ENCODE measurements at places on chromosomes 6 and 20.
A peak's percentile ranks its signal among the peaks of the same experiment; 100 is the strongest.

DNA sequence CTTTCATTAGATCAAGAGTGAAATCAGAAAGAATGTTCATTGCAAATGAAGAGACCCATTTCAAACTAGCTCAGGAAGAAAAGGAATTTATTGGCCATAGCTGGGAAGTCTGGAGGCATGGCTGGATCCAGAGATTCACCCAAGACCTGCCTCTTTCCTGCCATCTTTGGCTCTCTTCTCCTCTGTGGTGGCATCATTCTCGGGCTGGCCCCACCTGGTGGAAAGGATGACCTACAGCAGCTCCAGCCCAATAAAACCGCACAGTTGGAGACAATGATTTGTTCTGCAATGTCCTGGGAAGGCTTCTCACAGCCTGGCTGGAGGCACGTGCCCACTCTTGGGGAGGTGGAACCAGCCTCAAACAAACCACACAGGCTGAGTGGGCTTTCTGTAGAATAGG is 18.1 kb upstream of the FERMT1 start:
- no peak for DNase-seq

DNA sequence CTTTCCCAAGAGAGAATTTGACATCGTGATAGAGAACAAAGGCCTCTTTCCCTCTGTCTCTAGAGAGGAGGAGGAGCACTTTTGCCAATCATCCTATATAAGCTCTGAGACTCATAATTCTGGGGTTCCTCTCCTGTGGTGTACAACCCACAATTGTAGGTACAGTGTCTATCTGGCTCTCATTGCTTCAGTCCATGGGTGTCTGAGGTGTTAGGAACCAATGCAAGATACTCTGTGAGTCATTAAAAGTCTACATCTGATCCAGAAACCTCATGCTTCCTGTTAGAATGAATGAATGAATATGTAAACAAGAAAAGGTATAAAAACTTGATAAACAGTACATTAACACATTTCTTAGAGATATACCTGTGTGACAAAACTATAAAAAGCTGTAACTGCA is 356.7 kb downstream of the QKI start:
- no peak for DNase-seq

DNA sequence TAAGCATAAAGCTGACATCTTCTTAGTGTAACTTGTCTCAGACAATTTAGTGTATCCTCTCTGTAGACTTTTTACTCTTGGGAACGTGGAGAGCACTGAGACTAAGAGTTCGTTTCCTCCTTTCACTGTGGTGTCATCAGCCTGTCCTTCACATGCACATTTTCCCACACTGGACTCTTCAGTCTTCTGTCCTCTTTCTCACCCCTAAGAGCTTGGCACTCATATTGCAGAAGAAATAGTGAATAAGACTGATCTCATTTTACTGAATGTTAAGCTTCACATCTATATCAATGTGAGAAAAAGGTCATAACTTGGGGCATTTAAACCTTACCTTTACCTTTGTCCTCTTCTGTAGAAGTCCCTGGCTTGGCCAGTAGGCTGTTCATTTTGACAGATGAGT is 25.6 kb downstream of the FUCA2 start:
- no peak for DNase-seq

DNA sequence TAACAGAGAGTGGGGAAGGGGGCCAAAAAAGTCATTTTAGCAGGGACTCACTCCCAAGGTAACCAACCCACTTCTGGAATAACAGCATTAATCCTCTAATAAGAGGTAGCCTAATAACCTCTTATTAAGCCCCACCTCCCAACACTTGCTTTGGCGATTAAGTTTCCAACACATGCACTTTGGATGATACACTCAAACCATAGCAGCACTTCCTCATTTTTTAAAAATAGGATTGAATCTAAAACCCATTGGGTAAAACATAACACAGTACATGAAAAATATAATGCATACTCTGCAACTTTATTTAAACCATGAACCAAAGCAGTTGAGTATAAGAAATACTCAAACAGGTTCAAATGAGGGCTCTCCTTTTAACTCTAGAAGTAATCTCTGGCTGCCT is 318.3 kb downstream of the HACE1 start:
- no peak for DNase-seq

DNA sequence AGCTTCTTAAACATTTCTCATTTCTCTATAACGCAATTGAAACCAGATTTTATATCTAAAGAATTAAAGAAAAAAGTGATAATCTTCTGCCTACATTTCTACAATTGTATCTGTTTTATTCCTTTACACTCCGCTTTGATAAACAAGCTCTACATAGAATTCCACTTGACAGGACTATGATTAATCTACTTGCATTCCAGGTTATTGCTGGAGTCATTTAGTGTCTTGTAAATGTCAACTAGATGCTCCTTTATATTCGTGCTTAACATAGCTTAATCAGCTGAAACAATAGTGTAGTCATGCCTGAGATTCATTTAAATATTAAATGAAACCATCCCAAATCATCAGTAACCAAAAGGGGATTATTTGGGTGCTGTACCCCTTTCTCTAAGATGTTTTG is 284.0 kb downstream of the TRDN start:
- DNase-seq, result no peak

GRCh38 chr6:44342489-44342888 is at the start of gene SPATS1:
TSS of gene SPATS1 (plus strand) at chr6:44342650. CDS start at chr6:44343096, 446 bp downstream.
- DNase-seq, result no peak

- no peak for DNase-seq
Observed at GRCh38 chr6:88662163-88662580, 301.2 kb downstream of the RNGTT start.

DNA sequence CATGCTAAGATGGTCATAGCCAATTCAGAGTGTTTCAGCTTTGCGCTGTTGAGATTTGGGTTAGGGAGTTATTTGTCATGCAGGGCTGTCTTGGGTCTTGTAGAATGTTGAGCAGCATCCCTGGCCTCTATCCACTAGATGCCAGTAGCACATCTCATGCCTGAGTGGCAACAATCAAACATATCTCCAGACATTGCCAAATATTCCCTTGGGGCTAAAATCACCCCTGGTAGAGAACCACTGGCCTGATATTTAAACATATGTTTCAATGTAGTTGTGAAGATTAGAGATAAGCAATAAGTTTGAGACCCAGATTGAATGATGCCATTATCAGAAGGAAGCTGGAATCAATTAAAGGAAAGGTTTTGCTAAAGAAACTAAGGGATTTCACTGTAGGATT is 463.3 kb downstream of the DOK5 start:
- DNase-seq, result no peak

DNA sequence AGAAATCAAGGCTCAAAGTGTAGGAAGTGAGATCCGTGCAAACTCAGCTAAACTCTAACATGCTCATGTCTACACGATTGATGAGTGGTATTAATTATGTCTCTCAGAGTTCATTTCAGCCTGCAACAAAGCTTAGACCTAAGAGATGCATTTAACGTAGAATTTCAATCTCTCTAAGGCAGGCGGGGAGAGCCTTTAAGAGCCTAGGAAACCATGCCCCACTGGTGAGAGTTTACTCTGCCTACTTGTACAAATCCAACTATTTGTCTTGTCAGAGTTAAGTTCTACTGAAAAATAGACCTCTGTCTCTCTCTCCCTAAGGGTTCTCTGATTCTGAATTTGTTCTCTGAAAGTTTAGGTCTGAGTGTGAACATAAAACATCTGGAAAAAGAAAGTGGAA is 100.9 kb downstream of the SPTLC3 start:
- DNase-seq, result no peak

DNA sequence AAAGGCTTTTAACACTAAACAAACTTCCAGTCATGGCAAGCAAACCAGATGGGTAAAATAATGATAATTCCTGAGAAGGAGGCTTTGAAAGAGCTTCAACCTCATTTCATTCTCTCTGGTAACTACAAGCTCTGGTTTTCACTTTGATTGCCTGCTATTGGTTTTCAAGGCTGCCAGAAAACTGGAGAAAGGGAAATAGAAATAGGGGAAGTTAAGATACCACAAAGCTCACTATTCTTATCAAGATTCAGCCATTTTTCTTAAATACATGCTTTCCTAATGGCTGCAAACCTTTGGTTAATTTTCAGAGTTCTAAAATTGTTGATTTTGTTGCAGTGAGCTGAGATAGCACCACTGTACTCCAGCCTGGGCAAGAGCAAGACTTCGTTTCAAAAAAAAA is 42.5 kb upstream of the NELFCD start:
- no peak for DNase-seq

- no peak for DNase-seq
Observed at GRCh38 chr6:5706124-5707033, 300.3 kb downstream of the NRN1 start.

- peak; percentile 76 for DNase-seq
Observed at GRCh38 chr20:58891086-58891717, 38.7 kb downstream of the GNAS start.

DNA sequence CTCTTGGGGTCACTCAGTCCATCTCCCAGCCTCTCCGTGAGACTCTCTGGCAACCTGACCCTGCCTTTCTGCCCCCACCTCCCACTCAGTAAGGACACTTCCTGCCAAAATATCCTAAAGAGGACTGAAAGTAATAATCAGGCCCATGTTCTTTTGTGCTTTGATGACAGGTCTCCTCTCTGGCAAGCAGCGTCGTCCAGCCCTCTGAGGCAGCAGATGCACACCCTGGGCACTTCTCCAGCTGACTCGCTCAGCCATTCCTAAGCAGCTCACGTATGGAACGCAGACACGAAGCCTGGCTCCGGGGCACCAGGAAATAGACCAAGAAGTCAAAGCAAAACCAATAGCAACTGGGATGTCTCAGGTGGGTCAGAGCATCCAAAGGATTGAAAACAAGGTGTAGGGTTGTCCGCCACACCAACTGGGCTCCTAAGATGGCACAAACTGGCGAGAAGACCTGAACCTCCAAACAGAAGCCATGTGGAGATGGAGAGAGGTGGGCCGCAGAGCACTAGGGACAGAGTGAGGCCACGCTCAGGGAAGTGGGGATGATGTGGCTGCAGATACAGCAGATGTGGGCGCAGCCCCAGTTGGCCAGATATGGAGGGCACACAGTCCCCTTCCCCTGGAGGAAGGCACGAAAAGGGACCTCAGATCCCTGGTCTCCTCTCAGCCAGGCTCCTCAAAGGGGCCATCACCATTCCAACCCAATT is 99.3 kb downstream of the PRND start:
- DNase-seq, result no peak

- no peak for DNase-seq
Observed at GRCh38 chr20:22717466-22717865, 133.1 kb upstream of the FOXA2 start.

- no peak for DNase-seq
Observed at GRCh38 chr20:40323361-40323794, 365.7 kb downstream of the MAFB start.
